PC-3 (cell line): ENCODE measurements at places on chromosomes 7 and 10.

- DNase-seq = no peak
These were observed 175.8 kb downstream of the TCERG1L start for GRCh38 chr10:131135716-131136115.

- DNase-seq = no peak
These were observed 143.9 kb downstream of the PFKFB3 start for GRCh38 chr10:6346631-6347030.

DNA sequence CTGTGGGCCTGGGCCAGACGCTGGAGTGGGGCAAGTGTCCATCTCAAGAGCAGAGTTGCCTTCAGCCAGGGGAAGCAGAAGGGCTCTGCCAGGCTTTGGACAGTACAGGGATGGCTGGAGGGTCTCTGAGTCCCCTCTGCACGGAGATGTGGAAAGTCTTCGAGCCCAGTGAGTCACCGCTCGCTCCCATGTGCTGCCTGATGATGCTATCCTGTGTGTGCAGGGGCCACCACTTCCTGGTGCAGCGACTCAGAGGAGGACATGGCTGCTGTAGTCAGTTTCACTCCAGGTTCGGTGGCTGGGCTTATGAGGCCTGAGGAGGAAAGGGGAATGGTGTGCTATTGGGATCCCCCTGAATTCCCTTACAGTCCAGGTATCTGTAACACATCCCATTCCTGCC lies 6.0 kb downstream of the ADCYAP1R1 start:
- DNase-seq = peak; percentile 38

DNA sequence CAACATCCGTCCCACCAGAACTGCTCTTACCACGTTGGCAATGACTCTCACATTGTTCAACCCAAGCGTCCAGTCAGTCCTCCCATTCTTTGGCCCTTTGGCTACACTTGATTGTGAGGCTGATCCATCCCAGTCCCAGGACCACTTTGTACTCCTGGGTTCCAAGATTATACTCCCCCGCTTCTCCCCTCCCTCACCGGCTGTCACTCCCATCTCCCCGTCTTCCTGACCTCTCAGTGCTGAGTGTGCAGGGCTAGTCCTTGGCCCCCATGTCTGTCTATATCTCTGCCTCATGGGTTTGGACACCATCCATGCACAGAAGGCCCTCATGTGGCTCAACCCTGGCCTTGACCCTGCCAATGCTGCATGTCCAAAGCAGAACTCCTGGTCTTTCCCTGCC lies 12.5 kb downstream of the ARHGAP22 start:
- no peak for DNase-seq

DNA sequence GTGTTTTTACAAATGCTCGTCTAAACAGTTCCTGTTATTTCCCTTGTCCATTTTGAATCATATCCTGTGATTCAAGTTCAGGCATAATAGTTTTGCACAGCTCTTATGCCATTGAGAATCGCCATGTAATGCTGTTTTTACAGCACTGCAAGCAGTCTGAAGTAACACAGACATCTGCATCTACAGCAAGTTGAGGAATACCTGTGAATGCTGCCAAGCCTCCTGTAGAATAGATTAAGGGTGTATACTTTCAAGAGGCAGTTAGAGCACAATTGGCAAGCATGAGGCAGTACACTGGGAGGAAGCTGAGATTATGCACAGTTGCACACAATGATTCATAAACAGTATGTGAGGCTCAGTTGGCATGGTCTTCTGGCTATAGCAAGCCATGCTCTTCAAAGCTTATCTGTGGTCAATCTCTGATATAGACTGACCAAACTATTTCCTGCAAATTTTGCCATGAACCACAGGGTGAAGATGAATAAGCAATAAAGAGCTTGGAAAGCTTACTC lies 121.9 kb upstream of the AKR1E2 start:
- DNase-seq = peak; percentile 90
